Omental fat pad (tissue), 4 donors: ENCODE measurements at places on chromosomes 1 and 21. TPM values are rescaled to one million over a fixed set of nuclear protein-coding genes. Genes with fewer than 3 reads are reported as not detected.

Gene C1QTNF12
- 1.8 TPM for total RNA-seq

Gene FAM167B
- total RNA-seq = 1.8 TPM

Gene CELF3
- not detected for total RNA-seq

Gene SPRR2G
- not detected for total RNA-seq

Gene GCSAML
- 0.28 TPM for total RNA-seq

Gene ADORA1
- total RNA-seq = 1.4 TPM

Gene LDLRAD2
- total RNA-seq = not detected

Gene CNR2
- total RNA-seq = 0.09 TPM

Gene RAVER2
- 14.3 TPM for total RNA-seq

Gene AGMAT
- 0.65 TPM for total RNA-seq

DNA sequence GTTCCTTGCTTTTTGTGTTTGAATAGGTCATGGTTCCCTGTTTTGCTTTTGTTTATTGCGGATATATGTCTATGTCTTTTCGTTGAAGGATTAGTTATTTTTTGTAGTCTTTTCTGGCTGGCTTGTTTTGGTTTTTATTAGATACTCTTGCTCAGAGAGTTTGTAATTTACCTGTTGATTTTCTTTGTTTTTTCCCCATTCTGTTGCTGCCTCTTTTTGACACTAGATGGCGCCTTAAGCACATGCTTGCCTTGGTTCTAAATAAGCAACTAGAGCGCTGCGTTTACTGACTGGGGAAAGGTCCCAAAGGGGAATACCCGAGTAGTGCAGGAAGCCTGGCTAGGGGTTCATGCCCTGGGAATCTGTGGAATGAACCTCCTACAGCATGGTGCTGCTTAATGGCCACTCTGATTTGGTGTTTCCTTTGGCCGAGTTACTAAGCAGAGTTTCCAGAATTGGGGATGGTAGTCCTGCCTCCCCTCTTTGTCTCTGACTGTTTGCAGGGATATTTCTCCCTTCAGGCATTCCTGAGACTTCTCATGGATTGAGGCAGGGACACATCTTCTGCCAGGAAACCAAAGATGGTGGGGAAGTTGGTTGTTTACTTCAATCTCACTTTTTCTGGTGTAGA, 143.2 kb downstream of the PTPRU start:
- no peak for DNase-seq

DNA sequence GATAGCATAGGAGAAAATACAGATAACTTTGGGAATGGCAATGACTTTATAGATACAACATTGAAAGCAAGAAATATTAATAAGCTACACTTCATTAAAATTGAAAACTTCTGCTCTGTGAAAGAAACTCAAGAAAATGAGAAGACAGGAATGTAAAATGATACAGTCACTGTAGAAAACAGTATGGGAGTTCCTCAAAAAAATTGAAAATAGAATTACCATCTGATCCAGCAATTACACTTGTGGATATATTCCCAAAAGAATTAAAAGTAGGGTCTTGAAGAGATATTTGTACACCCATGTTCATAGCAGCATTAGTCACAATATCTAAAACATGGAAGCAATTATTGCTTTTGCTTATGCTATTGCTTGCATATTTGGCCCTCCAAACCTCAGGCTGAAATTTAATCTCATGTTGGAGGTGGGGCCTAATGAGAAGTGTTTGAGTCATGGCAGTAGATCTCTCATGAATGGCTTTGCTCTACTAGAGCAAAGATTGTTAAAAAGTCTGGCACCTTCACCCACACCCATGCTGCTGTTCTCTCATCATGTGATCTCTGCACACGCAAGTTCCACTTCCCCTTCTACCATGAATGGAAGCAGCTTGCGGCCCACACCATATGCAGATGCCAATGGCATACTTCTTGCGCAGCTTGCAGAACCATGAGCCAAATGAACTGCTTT, 15.3 kb upstream of the AHCYL1 start:
- no peak for DNase-seq

DNA sequence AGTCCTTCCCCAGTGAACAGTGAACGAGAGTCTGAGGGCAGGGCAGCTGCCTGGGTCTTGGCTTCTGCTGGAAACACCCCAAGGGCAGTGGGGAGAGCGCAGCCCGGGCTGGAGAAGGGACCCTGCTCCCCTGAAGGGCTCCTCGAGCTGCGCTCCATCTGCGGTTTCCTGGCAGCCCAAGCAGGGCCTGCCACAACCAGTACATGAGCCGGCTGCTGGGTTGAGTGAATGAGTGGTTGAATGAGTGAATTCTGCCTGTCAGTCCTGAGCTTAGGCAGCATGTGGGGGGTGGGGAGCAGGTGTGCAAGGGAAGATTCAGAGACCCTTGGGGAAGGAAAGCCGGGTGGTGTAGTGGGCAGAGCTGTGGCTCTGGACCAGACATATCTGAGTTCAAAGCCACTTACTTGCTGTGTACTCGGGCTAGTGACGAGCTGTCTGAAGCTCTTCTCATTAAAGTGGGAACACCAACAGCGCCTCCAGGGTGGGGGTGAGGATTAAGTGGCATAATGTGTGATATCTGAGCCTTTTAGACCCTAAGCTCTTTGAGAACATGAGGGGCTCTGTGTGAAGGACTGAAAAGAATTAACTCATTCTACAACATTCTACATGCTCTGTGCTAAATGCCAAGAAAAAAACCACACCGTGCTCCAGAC, 3.7 kb downstream of the OPRD1 start:
- no peak for DNase-seq

DNA sequence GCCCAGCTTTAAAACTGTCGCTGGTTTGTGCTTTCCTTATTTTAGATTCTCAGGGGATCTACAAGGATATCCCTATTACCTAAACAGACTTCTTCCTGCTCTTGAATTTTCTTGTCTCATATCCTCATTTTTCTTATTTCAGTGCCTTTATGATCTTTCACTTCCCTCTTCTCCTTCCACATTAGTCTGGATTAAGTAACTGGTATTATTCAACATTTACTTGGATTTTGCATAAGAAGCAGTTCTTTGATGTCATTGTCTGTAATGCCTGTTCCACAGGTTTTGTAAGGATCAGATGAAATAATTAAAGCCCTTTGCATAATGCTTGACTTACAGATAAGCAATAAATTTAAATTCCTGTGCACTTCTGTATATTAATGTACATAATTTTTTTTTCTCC, 26.5 kb downstream of the CXADR start:
- DNase-seq = no peak

- no peak for DNase-seq
Observed at GRCh38 chr1:161956097-161956496, 67.6 kb downstream of the OLFML2B start.

DNA sequence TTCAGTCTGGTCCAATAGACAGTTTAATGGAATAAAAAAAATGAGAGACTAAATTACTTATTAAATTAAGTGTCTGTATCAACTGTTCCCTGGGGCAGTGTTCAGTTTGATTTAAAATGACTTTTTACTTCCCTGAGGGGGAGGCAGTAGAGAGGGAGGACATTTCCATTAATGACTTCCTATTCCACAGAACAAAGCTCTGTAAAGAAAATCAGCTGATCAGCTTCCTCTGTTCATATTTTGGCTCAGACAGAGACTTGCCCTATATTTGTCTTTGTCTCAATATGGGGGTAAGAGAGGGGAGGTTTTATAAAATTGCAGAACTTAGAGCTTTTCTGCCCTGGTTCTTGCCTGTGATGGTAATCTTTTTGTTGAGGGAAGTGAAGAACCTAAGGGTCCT, 8.4 kb downstream of the CFAP126 start:
- DNase-seq = no peak

DNA sequence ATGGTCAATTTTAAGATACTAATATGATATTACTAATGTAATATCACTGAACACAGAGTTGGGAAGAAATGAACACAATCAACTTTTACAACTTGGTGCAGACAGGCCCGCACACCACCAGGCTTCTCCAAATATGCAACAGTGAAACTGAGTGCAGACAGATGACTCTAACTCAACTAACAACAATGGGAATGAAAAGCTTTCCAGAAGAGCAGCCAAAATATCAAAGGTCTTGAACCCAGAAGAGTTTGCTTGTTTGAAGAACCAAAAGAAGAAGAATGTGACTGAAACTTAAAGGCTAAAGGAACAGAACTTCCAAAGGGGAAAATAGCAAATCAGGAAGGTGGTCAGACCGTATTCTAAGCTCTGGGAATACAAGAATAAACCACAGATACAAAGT, 89.8 kb upstream of the COL11A1 start:
- no peak for DNase-seq

DNA sequence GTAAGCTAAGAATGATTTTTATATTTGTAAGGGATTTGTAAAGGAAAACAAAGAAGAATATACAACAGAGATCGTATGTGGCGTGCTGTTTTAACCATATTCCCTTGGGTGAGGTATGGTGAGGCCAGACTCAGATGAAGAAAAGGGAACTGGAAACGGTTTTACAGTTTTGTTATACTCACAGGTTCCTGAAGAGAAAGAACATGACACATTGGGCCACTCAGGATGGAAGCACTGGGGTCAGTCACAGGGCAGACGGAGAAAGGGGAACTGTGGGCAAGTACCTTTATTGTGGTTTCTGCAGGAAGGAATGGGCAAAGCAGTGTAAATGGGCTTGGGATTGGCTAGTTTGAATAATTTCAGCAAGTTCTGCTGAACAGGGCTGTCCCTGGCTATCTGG, 177.4 kb downstream of the LBR start:
- no peak for DNase-seq

GRCh38 chr1:110203021-110203661, 7.0 kb upstream of the KCNC4 start:
- no peak for DNase-seq

DNA sequence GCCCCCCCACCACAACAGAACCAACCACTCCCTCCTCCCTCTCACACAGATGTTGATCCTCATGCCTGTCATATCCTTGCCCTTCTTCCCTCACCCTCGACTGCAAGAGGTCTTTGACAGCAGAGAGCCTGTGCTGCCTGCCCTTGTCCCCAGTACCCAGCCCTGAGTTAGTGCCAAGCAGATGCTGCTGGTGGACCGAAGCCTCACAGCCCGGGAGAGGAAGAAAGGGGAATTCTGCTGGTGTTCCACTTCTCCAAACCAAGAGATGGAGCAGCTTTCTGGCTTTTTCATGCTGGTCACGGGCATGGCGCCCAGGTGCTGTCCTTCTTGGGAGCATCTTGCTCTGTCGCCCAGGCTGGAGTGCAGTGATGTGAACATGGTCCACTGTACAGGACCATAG, 69.1 kb downstream of the SLC66A1 start:
- DNase-seq = no peak

- no peak for DNase-seq
Observed at GRCh38 chr1:196144588-196144987, 463.7 kb downstream of the KCNT2 start.

DNA sequence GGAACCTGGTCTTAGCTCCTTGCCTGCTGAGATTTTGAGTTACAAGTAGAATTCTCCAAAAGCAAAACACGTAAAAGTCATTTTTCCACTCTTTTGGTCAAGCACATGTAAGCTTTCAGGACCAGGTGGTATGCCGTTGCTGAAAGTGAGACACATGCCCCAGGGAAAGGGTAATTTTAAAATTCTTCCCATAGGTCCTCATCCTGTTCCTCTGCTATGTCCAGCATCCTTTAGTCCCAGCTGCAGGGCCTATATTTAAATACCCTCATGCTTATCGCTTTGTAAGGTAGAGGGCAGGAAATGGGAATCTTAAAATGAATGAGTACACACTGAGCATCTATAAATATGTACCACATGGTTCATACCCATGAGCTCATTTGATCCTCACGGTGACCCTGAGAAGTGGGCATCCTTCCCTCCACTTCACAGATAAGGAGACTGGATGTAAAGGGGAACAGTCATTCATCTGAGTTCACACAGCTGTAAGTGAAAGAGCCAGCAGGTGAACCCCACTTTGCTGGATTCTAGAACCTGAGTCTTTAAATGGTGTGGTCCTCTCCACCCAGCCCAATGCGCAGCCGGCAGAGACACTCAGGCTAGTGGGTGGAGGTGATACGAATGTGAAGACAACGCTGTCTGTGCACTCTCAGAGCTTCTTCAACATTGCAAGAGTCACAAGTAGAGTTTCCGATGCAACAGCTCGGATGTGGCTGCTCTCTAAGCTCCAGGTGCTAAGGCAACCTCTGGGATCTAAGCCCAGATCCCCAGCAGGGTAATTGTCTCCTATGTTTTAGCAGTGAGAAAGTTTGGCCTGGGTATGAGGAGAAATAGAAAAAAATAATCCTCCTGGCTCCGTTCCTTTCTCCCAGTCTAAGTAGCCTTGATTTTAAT, 163.5 kb downstream of the PLXNA2 start:
- no peak for DNase-seq

DNA sequence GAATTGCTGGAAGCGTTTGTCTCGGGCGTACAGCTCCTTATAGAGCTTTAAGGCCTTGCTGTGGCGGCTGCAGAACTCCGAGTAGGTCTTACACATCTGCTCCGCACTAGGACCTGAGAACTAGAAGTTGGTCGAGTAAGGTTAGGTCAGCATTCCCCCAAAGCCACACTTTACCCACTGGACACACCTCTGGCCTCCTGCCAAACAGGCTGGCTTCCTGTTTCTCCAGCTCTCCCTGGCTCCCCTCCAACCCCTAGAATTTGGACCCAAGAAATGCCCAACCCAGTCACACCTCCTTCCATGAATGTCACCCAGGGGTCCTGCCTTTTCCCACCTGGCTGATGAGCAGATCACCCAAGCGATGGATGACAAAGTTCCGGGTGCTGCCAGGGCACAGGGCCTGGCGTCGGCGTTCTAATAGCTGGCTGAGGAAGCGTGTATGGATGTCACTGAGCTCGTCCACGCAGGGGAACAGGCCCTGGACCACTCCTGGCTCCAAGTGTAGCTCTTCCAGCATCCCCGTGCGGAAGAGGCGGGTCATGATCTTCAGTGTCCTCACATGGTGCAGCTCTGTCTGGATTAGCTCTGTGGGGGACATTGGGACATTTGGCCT, 15.6 kb downstream of the ARHGEF2 start:
- no peak for DNase-seq

- DNase-seq = no peak
Observed at GRCh38 chr21:17915976-17916375, 96.8 kb upstream of the C21orf91 start.

GRCh38 chr1:5342172-5342571, 650.1 kb downstream of the NPHP4 start:
- DNase-seq = no peak

DNA sequence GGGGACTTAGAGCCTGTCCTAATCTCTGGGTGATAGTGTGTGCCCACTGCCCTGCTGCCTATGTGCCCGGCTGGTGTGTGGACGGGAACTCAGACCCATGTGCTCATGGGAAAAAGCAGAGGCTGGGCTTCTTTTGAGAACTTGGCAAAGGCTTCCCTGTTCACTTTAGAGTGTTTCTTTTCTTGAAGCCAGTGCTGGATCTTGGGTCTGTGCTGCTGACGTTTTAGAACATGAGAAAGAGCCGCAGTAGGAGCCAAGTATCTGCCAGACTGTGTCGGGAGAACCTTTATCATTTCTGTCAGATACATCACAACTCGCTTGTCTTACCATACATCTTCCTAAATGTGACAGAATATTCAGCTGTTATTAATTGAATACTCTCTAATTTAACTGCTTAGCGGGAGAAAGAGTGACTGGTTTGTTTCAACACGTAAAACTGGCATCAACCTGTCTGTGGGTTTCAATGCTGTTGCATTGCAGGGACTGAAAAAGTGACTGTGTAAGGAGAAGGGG, 195.2 kb downstream of the PBX1 start:
- DNase-seq = no peak

- DNase-seq = no peak
Observed at GRCh38 chr21:44778094-44778493, 23.5 kb downstream of the UBE2G2 start.
